Activated naive CD8-positive, alpha-beta T cell treated with anti-CD3 and anti-CD28 coated beads, Interleukin-2, amount 50 U/mL, for 16 hours (primary cell): ENCODE measurements at places on chromosomes 5 and 9.

DNA sequence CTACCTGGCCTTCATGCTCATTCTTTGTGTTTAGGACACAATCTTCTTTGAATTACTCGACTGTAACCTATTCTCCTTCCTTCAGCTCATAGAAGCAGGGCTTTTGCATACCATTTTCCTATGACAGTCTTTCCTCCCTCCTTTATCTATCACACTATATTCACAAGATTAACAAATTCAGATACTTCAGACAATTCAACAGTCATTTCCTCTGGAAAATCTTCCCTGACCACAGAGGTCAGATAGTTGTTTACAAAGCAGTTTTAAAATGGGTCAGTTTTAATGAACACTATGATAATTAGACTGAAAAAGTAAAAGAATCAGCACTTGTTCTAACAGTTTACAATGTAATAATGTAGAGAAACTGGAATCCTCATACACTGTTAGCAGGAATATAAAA, 4.3 kb downstream of the CAAP1 start:
- no peak for DNase-seq

DNA sequence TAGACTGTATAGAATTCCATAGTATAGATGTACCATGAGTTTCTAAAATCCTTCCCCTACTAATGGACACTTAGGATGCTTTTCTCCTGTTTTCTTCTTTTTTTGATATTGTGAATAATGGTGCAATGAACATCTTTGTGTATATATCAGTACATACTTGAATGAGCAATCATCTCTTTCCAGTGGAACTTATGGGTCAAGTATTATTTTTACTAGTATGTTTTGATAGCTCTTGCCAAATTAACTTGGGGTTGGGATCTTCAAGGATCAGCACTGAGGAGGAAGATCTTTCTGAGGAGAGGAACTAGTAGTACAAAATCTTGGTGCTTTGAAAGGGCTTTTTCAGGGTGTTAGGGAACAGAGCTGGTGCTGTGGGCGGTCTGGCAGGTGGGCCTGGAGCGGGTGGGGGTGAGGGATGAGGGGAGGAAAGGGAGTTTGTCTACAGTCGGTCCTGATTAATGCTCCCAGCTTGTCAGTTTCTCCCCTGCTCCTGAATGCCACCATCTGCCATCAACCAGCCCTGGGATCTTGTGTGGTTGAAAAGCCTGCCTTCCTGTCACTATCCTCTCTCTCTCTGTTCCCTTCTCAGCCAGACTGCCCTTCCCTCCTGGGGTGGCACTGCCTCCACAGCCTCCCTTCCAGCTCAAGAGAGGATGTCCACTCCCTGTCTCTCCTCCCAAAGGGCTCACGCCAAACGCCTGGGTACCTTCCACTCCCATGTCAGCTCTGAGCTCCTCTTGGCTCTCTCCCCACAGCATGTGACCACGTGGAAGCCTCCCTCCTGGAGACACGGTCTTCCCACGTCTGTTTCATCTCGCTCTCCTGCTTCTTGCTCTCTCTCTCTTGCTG, 185.9 kb downstream of the DAB2IP start:
- DNase-seq: no peak

- no peak for DNase-seq
Observed at GRCh38 chr9:71638627-71639026, 129.7 kb downstream of the CEMIP2 start.

DNA sequence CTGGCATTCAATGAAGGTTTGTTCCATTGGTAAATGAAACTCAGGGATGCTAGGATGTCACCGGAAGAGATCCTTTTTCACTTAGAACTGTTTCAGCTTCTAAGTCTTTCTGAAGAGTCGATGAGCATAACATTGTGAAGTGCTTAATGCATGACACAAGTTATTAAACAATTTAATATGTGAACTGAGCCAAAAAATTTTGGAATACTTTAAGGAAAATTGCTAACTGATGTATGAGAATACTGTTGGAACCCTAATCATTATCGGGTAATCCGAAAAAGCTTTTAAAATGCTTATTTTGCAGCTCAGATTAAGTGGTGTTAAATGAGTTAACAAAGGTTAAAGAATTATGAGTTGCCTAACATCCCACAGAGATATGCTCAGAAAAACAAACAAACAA, 34.9 kb downstream of the DMRT2 start:
- no peak for DNase-seq

GRCh38 chr5:117118499-117118898, 543.9 kb upstream of the SEMA6A start:
- DNase-seq: no peak

DNA sequence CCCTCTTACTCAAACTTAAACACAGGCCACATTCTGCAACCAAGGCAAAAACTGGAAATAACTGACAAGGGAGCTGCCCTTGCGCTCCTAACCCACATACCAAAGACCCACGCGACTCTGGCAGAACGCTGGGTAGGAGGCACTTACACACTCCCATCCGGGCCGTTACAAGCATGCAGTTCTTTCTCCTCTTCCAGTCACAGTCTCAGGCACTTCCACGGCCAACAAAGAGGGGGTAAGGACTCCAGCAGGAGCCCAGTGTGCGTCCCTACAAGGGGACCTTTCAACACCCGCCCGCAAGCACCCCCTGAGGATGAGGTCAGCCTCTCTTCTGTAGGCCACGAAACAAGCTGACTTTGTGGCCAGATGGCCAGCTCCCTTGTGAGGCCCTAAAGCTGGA, 57.4 kb downstream of the SERINC5 start:
- DNase-seq: no peak

- DNase-seq: no peak
Observed at GRCh38 chr5:45411971-45412612, 284.1 kb downstream of the HCN1 start.

DNA sequence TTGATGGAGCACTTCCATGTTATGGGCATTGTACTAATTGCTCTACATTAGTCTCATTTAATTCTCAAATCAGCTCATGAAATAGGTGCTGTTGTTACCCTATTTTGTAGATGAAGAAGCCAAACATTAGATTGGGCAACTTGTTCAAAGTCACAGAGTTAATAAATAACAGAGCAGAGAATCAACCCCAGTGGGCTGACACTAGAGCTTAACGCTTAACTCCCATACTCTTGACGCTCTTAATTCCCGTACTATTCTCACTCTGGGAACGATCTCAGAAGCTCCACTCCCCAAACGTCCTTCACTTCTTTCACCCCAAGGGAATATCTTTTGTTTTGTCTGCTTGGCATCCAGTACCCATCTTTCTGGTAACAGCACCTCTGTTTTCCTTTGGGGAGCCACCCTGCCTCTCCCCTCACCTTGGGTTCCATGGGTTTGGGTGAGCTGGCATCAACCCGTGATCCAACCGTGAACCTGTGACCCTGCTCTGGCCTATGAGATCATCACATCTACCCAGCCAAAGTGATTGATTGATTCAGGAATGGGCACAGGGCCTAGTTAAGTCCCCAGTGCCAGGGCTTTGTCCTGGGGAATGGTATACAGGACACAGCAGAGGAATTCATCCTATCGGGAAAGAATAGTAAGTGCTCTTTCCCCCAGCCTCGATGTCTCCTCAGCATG, 169.2 kb downstream of the NR3C1 start:
- DNase-seq: no peak

- no peak for DNase-seq
Observed at GRCh38 chr9:98726735-98727134, 18.0 kb upstream of the GABBR2 start.

DNA sequence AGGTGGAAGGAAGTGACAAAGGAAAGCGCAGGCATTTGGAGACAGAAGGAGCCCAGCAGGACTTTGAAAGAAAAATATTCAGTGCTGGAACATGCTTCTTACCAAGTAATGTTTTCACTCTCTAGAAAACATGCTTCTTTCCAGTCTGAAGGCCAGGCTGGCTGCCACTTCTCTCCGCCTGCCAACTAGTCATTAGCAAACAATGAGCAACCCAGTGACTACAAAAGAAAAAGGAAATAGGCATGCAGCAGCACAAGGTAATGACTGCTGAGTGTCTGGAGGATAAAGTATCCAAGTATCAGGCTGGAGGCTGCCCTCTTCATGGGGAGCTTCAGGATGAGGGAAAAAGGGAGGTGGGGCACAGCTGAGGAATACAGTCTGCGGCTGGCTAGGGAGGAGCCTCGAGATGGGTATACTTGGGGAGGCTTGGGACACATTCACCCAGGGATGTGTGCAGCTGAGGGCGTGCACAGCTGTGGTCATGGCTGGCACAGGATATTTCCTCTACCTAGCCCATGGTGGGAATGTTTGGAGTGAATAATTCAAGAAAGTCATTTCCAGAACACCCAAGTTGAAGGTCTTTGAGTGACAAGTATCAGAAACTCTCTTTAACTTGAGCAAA, 161.5 kb upstream of the KIF2A start:
- no peak for DNase-seq
